ENCODE measurements at places on chromosomes 4 and X. TPM values are rescaled to one million over a fixed set of nuclear protein-coding genes. Genes with fewer than 3 reads are reported as not detected.

DNA sequence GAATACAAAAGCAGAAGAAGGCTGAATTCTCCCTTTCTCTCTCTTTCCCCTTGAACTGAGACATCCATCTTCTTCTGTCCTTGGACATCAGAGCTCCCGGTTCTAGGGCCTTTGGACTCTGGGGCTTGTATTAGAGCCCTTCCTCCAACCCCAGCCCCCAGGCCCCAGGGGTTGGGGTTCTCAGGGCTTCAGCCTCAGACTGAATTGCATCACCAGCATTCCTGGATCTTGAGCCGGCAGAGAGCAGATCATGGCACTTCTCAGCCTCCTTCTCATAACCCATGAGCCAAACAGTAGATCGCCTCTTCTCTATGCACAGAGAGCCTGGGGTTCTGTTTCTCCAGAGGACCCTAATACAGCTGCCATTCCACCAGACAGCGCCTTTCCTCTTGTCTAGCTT lies 25.3 kb upstream of the CLDN24 start:
- no peak for DNase-seq
- H3K27ac ChIP-seq, result no peak overlapping the region
- H3K36me3 ChIP-seq, result no peaks in the 10 kb centered on the region
- H3K4me3 ChIP-seq, result no peak overlapping the region

DNA sequence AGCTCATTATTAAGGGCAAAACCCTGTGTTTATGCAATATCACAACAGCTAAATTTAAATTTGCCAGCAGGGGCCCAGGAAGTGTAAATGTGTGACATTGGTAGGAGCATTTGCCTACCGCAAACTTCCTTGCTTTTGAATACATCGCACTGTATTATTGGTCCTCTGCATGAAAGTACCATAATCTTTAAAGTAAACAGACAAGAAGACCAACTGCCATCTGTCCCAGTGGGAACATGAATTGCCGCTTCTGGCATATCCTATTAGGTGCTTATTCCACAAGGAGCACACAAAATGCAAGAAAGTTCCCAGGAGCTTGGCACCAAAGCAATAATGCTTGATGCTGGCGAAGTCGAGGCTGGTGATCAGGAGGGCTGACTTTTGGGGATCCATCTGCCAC lies 51.3 kb downstream of the SOD3 start:
- H3K4me3 ChIP-seq, result no peak overlapping the region
- DNase-seq, result no peak
- no peaks in the 10 kb centered on the region for H3K27me3 ChIP-seq
- peaks cover 46% of the 10 kb centered on the region for H3K4me1 ChIP-seq
- H3K27ac ChIP-seq, result no peak overlapping the region

DNA sequence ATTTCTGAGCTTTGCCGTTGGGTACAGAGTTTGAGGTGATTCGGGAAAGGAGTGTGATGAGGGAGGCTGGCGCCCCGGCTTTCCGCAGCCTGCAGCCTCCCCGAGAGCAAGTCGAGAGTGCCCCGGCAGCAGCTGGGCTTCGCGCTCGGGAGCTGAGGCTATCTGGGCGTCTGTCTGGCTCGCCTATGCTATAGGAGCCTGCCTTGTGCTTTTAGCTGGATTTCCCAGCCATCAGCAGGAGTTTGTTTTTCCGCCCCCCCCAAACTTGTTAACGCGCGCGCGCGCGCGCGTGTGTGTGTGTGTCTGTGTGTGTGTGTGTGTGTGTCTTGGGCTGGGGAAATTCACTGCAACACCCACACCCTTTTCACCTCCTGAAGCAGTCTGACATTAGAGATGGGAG lies 765 bp upstream of the DGKK start:
- no peak for DNase-seq
- peaks cover 33% of the 10 kb centered on the region for H3K27me3 ChIP-seq
- H3K4me3 ChIP-seq, result no peak overlapping the region
- no peak overlapping the region for H3K27ac ChIP-seq
- no peaks in the 10 kb centered on the region for H3K4me1 ChIP-seq
- no peaks in the 10 kb centered on the region for H3K36me3 ChIP-seq

The CSAG3 gene
- not detected for total RNA-seq

The F11 gene
- total RNA-seq, result not detected

Data from esophagus squamous epithelium (tissue), 5 donors.